ENCODE measurements at places on chromosomes 7 and 10.

- no peaks in the 10 kb centered on the region for H3K4me1 ChIP-seq
- H3K27me3 ChIP-seq, result no peaks in the 10 kb centered on the region
- H3K4me3 ChIP-seq, result no peak overlapping the region
- no peak for DNase-seq
These were observed 378.8 kb downstream of the TYW1 start for GRCh38 chr7:67375427-67375826.

DNA sequence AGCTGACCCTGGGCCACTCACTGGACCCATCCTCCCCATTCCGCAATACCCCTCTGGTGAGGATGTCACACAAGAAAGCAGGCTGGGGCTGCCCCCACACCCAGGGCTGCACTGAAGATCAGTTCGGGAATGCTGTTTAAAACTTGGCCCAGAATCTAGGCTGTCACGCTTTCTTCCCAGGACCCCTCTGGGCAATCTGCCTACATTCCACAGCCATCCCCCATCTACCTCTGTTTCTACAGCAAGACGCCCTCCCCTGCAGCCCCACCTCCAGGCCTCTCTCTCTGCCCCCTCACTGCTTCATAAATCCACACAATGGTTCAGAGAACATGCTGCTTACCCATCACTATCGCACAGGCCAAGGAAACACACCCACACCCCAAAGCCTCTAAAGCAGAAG, 36.1 kb downstream of the XPNPEP1 start:
- H3K27me3 ChIP-seq, result no peaks in the 10 kb centered on the region
- DNase-seq, result no peak
- peaks cover 19% of the 10 kb centered on the region for H3K36me3 ChIP-seq
- peaks cover 8% of the 10 kb centered on the region for H3K4me1 ChIP-seq
- H3K27ac ChIP-seq, result no peak overlapping the region

- H3K4me1 ChIP-seq, result no peaks in the 10 kb centered on the region
- H3K27ac ChIP-seq, result no peak overlapping the region
- no peaks in the 10 kb centered on the region for H3K27me3 ChIP-seq
These were observed 6.6 kb upstream of the AGFG2 start for GRCh38 chr7:100532165-100533022.

DNA sequence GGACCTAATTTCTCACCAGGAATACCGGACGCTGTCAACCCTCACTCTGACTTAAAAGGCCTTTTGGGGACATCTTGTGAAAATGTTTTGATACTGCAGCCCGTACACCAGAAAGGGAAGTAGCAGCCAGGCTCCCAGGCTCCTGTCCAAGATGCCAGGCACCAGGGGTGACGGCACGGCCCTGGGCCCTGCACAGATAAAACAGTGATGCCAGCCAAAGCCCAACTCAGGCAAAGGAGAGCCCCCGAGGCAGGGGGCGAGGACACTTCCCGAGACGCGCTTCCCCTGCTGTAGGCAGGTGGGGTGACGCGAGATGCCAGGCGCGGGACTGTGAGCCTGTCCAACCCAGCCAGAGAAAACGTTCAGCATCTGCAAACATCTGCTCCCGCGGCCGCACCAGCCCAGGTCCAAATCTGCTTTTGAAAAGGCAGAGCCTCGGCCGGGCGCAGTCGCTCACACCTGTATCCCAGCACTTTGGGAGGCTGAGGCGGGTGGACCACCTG, 15.7 kb downstream of the ZFAND2A start:
- H3K27ac ChIP-seq, result no peak overlapping the region
- H3K4me1 ChIP-seq, result peaks cover 2% of the 10 kb centered on the region
- no peak for DNase-seq
- H3K27me3 ChIP-seq, result no peaks in the 10 kb centered on the region
- no peaks in the 10 kb centered on the region for H3K36me3 ChIP-seq

DNA sequence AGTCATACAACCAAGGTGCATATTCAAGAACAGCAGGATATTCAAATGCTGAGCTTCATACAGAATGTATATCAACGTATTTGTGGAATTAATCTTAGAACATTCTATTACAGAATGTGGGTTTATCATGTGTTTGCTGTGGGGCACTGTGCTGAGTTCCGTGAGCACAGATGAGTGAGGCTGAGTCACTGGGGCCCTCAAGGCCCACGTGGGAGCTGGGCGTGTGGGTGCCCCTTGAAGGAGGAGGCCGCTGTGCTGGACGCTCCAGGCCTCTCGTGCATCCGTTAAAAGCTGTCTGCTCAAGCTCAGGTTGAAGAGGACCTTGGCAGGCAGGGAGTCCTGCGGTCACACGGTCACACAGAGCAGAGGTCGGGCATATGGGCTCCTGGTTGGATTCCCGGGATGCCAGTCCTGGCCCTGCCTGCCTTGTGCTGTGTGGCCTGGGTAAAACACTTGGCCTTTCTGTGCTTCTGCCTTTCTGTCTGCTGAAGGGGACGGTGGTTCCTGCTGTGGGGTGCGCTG, 70.1 kb downstream of the GLRX3 start:
- DNase-seq, result no peak
- no peak overlapping the region for H3K27ac ChIP-seq
- no peaks in the 10 kb centered on the region for H3K27me3 ChIP-seq
- no peaks in the 10 kb centered on the region for H3K36me3 ChIP-seq

GRCh38 chr7:152459724-152460251, 24.0 kb upstream of the KMT2C start:
- H3K4me3 ChIP-seq, result no peak overlapping the region
- no peaks in the 10 kb centered on the region for H3K27me3 ChIP-seq
- H3K36me3 ChIP-seq, result no peaks in the 10 kb centered on the region
- DNase-seq, result no peak
- H3K27ac ChIP-seq, result no peak overlapping the region

DNA sequence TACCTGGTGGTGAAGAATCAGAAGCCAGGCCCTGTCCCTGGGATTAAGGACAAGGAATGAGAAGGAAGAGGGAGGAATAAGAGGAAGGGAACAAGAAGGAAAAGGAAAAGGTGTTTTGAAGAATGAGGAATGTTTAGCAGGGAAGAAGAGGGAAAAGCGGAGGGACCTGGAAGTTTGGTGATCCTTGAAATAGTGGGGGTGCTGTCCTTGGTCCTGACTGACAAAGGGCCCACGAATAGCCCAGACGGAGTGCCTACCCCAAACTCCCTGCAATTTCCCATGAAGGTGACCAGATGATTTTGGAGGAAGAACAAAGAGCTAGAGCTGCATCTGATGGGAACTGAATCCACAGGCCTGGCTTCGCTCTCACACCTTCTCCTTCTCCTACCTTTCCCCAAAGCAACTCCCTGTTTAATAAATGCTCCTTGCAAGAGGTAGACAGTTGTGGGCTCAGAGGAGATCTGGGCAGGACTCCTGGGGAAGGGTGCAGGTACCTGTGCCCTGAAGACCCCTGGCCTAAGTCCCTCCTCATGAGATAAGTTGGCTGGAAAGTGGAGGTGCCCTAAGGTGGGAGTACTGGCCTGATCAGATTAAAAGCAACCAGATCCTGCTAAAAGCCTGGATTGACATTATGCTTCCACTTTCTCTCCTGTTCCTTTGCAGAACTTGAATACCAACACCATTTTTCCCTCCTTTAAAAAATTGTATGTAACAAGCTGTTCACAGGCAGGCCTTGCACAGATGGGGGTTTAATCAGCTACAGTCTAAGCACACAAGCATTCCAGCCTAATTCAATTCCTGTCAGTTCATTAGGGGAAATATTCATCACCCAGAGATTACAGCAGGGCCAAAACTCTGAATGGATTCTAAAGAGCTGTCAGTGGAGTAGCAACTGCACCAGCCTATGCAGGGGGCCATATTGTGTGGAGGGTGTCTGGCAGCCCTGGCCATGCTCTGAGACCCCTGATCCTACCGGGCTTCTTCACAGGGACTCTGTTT, 19.4 kb downstream of the KAZALD1 start:
- no peaks in the 10 kb centered on the region for H3K4me1 ChIP-seq
- peaks cover 55% of the 10 kb centered on the region for H3K27me3 ChIP-seq
- H3K4me3 ChIP-seq, result no peak overlapping the region
- H3K27ac ChIP-seq, result no peak overlapping the region

GRCh38 chr7:150734254-150734653, 3.0 kb upstream of the GIMAP5 start:
- H3K4me1 ChIP-seq, result peaks cover 10% of the 10 kb centered on the region
- peaks cover 41% of the 10 kb centered on the region for H3K27me3 ChIP-seq
- DNase-seq, result no peak
- no peaks in the 10 kb centered on the region for H3K36me3 ChIP-seq

DNA sequence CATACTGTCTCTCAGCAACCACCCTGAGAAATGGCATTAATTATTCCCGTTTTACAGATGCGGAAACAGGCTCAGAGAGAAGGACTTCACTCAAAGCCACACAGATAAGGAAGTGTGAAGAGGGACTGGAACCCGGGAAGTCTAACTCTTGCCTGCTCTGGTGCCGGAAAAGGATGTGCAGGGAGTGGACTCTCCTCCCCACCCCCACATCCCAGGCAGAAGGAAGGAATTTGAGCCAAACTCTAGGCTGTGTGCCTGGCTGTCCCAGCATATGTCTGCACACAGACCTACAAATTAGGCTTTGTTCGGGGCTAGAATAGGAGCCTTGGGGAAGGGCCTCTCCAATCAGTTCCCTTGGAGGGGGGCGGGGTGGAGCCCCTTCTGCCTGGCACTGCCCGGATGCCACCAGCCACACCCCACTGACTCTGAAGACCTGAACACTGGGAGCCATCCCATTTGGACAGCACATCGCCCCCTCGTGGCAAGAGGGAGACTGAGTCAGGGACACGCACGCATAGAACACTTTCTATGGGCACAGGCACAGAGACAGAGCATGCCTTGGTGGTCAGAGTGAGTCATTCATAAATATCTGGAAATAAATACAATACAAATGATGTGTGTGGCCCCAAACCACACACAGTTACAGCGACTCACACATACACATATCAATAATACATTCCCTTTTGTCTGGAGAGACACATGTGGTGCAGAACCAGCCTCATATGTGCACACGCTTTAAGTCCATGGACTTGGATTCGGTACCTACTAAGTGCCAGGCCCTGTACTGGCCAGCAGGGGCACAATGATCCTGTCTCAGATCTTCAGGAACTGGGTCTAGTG, 13.1 kb downstream of the LZTS2 start:
- peak overlapping the region; percentile 39 for H3K27ac ChIP-seq
- no peaks in the 10 kb centered on the region for H3K27me3 ChIP-seq
- H3K36me3 ChIP-seq, result no peaks in the 10 kb centered on the region
- DNase-seq, result peak; percentile 96

GRCh38 chr7:47191876-47192291, 390.0 kb downstream of the TNS3 start:
- H3K36me3 ChIP-seq, result no peaks in the 10 kb centered on the region
- no peak for DNase-seq
- H3K27ac ChIP-seq, result no peak overlapping the region
- H3K4me1 ChIP-seq, result no peaks in the 10 kb centered on the region
- H3K27me3 ChIP-seq, result peaks cover 6% of the 10 kb centered on the region
- H3K4me3 ChIP-seq, result no peak overlapping the region

DNA sequence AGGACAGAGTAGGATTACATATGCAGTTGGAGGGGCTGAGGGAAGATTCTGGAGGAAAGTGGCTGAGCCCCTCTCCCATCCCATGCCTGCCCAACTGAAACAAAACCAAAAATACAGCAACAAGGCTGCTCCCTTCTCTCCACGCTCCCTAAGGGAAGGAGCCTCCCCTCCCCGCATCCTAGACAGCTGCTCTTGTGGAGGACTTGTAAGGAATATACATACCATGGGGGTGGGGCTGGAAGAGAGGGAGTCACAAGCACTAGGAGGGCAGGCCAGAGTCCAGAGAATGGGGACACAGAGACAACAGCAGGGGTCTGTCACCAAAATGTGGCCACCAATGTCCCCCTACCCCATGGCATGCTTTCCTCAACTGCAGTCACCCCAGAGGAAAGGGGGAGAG, 13.2 kb downstream of the LDB1 start:
- DNase-seq, result no peak
- no peak overlapping the region for H3K27ac ChIP-seq
- no peaks in the 10 kb centered on the region for H3K27me3 ChIP-seq
- peaks cover 32% of the 10 kb centered on the region for H3K36me3 ChIP-seq

DNA sequence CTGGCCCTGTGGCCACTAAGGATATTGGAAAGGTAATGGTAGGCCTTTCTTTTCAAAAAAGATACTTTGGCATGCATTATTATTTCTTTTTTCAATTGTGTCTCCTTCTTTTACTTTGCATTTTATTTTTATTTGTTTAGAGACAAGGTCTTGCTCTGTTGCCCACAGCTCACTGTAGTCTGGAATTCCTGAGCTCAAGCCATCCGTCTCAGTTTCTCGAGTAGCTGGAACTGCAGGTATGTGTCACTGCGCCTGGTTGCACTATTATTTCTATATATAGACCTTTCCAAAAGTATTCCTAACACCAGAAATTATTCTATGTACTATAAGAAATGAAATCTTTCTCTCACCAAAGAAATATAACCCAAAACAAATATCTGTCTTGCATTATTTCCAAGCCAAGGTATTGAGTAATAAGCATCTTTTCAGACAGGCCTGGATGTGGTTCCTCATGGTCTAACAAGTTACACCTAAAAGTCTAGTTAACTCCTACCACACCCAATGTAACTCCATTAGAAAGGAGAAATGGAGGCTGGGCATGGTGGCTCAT, 500.8 kb upstream of the ANKRD30A start:
- H3K27me3 ChIP-seq, result no peaks in the 10 kb centered on the region
- no peak overlapping the region for H3K27ac ChIP-seq
- H3K4me1 ChIP-seq, result no peaks in the 10 kb centered on the region

GRCh38 chr7:27861747-27862146, 121.8 kb downstream of the TAX1BP1 start:
- H3K27me3 ChIP-seq, result no peaks in the 10 kb centered on the region
- no peaks in the 10 kb centered on the region for H3K4me1 ChIP-seq
- no peak overlapping the region for H3K4me3 ChIP-seq
- no peaks in the 10 kb centered on the region for H3K36me3 ChIP-seq
- no peak overlapping the region for H3K27ac ChIP-seq

- no peak overlapping the region for H3K4me3 ChIP-seq
- H3K36me3 ChIP-seq, result no peaks in the 10 kb centered on the region
- no peak overlapping the region for H3K27ac ChIP-seq
- peaks cover 16% of the 10 kb centered on the region for H3K27me3 ChIP-seq
- no peaks in the 10 kb centered on the region for H3K4me1 ChIP-seq
These were observed 74.5 kb downstream of the DGKI start for GRCh38 chr7:137772316-137772715.

DNA sequence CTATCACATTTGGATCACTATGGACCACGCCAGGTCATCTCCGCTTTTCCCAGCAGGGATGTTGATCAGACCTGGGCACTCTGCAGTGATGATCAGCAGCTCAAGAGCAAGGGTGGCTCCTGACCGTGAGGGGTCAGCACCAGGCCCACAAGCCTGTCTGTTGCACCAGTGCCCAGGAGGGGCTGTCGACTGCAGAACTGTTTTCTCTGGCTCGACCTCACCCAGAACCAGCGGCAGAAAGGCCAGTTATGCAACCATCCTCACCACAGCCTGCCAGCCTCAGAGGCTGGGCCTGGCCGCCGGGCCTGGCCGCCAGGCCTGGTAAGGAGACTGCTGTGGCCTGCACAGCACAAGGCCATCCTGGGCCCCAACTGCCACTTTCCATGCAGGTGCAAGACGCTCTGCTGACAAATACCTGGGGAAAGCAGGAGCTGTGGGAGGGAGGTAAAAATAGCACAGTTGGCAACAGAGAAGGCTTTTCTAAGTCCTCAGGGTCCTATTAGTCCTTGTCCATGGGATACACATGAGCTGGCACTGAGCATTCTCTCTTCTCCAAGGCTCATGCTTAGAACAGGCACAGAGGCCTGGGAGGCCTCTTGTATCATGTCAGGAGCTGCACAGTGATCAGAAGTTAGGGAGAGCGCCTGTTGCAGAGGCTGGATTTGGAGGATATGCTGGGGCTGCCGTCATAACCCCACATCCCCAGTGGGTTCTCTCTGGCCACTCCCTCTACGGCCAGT, 17.5 kb downstream of the KCNMA1 start:
- H3K27ac ChIP-seq, result no peak overlapping the region
- H3K4me1 ChIP-seq, result no peaks in the 10 kb centered on the region
- no peaks in the 10 kb centered on the region for H3K36me3 ChIP-seq
- no peak overlapping the region for H3K4me3 ChIP-seq

GRCh38 chr10:31754803-31755624, 173.6 kb downstream of the ARHGAP12 start:
- H3K27ac ChIP-seq, result no peak overlapping the region
- no peaks in the 10 kb centered on the region for H3K36me3 ChIP-seq
- no peaks in the 10 kb centered on the region for H3K27me3 ChIP-seq
- peak overlapping the region; percentile 26 for H3K4me3 ChIP-seq

Measured in HCT116 (cell line).